GOT3 (cell line): ENCODE measurements at places on chromosomes 3 and 15.

DNA sequence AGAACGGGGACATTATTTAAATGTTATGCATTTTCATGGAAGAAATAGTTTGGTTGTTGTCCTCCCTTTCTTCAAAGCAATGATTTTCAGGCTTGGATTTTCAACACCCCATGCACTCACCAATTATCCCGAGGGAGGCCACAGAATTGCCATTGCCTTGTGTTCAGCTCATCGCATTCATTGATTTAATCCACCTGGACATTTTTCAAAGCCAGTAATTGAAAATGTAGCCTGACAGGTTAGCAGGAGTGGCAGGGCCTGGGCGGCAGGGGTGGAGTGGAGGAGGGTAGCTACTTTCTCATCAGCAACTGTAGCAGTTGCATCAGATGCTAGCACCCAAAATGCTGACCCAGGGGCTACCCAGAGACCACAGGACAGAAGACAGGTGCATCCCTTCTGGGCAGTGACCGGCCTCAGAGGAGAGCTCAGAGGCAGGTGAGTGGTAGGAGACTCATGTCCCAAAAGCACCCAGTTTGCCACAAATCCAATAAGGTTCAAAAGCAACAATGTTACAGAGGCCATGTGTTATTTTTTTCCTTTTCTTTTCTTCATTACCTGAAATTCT is 242.4 kb downstream of the CD47 start:
- no peak for DNase-seq

DNA sequence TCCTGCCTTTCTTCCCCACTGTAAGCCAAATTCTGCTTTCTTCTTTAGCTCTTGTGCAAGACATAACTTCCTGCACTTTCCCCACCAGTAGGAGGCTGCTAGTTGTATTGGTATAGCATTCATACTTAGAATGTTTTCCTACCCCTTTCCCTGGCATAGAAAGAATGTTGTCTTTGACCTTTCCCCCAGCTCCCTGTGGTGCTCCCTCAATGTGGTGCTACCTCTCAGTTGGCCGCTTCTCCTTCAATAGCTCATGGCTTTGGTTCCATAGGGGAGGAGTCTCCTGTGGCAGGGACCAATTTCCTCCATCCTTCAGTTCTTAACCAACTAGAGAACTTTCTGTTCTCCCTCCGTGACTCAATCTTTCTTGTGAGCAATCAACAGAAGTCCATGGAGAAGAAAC is 67.5 kb upstream of the AKAP13 start:
- DNase-seq: no peak

DNA sequence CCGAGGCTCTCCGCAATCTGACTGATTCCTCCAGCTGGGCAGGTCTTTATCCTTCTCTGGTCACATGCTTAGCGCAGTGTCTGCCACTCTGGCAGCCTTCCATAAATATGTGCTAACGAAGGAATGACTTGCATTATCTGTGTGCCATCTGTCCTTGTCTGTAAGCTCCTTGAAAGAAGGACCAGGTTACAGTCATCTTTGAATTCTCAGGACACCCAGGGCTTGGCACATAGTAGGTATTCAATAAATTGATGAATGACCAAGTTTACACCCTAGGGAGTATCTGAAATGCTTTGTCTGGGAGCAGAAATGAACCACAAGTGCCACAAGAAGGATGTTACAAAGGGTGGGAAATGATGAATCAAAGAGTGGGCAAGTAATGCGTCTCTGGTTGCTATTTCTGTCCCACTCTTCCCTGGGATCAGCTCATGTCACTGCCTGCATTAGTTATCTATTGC is 16.5 kb upstream of the FAM3D start:
- DNase-seq: no peak

DNA sequence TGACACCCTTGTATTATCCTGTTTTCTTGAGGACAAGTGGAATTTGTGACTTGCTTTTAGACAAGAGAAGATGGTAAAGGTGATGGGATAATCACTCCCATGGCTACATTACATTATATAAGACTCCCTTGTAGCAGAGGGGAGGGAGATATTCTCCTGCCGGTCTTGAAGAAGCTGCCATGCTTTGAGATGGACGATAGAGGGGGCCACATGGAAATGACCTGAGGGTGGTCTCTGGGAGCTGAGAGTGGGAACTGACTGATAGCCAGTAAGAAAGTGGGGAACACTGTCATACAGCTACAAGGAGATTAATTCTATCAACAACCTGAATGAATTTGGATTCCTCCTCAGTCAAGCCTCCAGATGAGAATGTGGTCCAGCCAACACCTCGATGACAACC is 540.1 kb downstream of the NTRK3 start:
- no peak for DNase-seq

DNA sequence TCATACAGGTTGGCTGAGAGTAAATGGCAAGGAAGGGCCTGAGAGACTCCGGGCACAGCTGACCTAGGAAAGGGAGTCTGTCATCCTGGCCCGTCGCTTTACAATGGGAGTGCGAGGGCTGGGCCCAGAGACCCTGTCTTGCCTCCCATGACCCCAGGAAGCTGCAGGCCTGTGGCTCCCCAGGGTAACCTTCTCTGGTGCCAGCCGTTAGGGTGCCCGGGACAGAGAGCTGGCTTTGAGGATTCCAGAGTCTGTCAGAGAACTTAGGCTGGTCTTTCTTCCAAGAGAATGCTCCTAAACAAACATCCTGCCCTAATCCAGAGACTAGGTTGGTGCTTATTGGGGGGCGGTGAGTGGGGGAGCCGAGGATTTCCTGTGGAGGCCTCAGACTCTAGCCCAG is 18.5 kb downstream of the ZNF710 start:
- no peak for DNase-seq

DNA sequence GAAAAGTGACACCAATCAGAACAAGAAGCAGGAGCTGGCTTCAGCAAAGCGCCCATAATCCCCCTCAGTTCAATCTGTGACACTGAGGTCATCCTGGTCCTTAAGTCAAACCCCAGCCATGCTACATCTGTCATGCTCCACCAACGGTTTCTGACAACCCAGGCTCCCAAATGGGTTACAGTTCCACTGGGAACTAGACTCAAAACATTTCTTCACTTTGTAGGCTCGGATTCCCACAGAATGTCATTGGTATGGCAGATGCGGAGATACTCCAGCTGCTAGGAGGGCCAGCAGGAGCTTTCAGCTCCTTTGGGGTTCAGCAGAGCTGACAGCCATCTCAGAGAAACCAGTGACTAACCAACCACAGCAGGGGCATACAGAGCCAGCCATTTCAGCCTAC is 48.9 kb downstream of the SUMF1 start:
- no peak for DNase-seq

- DNase-seq: no peak
Observed at GRCh38 chr3:195009616-195010015, 261.3 kb downstream of the XXYLT1 start.

DNA sequence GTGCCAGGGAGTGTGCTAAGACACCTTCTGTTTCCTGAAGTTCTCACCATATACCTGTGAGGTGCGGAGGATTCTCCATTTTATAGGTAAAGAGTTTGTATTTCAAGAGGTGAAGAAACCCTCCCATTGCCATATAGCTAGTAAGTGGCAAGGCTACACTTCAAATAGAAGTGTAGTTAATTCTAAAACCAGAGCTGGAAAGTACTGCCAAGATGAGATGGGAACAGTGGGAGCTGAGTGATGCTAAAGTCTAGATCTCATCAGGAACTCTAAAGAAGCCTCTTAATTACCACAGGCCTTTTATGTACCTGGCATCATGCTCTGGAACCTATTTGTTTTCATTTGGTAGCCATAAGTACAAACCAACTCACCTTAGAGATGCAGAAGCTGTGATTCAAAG is 98.6 kb upstream of the NUDT16 start:
- no peak for DNase-seq

DNA sequence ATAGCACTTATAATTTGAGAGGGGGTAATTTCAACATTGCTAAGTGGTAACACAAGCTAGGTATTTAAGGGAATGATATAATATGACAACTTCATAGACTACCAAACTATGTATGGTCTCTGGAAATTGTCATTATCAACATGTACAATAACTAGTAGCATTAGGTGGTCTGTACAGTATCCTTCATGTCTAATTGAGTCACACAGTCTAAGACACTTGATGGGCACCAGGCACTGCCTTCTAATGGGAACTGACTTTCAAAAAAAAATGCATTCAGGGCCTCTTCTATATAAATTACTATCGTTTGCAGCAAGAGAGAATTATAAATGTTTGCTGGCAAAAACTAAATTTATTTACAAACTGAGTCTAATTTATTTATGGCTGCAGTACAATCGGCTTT is 271.8 kb downstream of the MECOM start:
- DNase-seq: no peak

- DNase-seq: peak; percentile 29
Observed at GRCh38 chr3:177835008-177835407, 637.7 kb upstream of the TBL1XR1 start.

- DNase-seq: no peak
Observed at GRCh38 chr15:42640109-42640508, 64.7 kb downstream of the STARD9 start.

- DNase-seq: no peak
Observed at GRCh38 chr15:70479785-70480184, 283.6 kb downstream of the UACA start.

DNA sequence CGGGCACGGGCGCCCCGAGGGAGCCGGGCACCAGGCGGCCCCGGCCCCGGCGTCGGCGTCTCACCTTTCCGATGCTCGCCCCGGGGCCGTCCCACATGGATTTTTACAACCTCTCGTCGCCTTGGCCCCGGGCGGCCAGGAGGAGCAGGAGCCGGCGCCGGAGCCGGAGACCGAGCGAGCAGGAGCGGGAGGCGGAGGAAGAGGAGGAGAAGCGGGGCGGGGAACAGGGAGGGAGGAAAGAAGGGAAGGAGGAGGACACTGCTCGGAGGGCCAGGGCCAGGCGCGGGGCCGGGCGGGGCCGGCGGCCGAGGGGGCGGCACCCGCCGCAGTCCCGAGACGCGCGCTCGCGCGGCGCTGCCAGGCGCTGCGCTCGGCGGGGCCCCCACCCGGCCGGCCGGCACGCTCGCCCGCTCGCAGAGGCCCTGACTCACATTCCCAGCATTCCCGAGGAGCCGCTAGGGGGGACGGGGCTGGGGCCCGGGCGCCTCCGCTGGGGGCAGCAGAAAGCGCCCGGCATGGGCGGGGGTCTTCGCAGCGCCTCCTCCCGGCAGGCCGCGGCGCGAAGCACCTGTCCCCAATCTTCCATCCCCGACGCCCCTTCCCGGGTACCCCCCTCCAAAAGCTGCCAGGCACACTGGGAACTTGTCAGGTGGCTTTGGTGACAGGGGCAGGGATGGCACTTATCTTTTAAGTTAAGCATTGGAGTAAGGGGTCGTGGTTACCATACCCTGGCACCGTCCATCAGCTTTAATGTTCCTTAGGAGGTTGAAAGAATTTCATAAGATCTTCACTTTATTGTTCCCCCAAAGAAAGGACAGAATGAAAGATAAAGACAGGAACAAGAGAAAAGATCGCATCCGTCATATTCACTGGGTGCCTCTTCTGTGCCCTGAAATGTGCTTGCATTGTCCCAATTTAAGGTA is at the start of gene ERC2:
ERC2 (minus strand) TSS at position 284 of the 923 bp plus-strand sequence.
- DNase-seq: no peak
